Left cardiac atrium (tissue), 4 donors: ENCODE measurements at places on chromosomes 12 and 14. TPM values are rescaled to one million over a fixed set of nuclear protein-coding genes. Genes with fewer than 3 reads are reported as not detected.

Gene LTBP2
- 25.4 TPM for total RNA-seq

Gene ERP27
- 0.44 TPM for total RNA-seq

Gene PRH2
- not detected for total RNA-seq

Gene MARCHF9
- 15.0 TPM for total RNA-seq

Gene SLC25A47
- total RNA-seq: not detected

Gene HOXC6
- total RNA-seq: not detected

Gene P2RX7
- total RNA-seq: 3.0 TPM

Gene NRL
- 1.8 TPM for total RNA-seq

Gene RIMBP2
- total RNA-seq: 0.44 TPM

Gene CPM
- total RNA-seq: 35.0 TPM
